Thoracic aorta endothelial cell (primary cell): ENCODE measurements at places on chromosomes 5 and 9. TPM values are rescaled to one million over a fixed set of nuclear protein-coding genes. Genes with fewer than 3 reads are reported as not detected.

The MLANA gene
- total RNA-seq: not detected in 2 replicates

The RUSC2 gene
- 18.9 and 34.7 TPM in 2 replicates for total RNA-seq

The TSSK1B gene
- under 0.01 TPM in 1 of 2 replicates, not detected in the other for total RNA-seq

The CDKN2B-AS1 gene
- 1.2 and 1.4 TPM in 2 replicates for total RNA-seq

The GKAP1 gene
- 1.9 and 5.4 TPM in 2 replicates for total RNA-seq

The FLT4 gene
- 1.3 and 1.9 TPM in 2 replicates for total RNA-seq

The CDH9 gene
- total RNA-seq: not detected in 2 replicates

The S100Z gene
- not detected in 2 replicates for total RNA-seq

The SHROOM1 gene
- 5.3 and 8.5 TPM in 2 replicates for total RNA-seq

The ARAP3 gene
- total RNA-seq: 55.6 and 71.6 TPM in 2 replicates

The SPRY4 gene
- total RNA-seq: 30.9 and 31.5 TPM in 2 replicates

The SPACA9 gene
- total RNA-seq: 2.0 TPM in 2 replicates

The MYMK gene
- total RNA-seq: not detected in 2 replicates

The OR1Q1 gene
- total RNA-seq: not detected in 2 replicates

The C5orf34 gene
- total RNA-seq: 8.2 and 10.6 TPM in 2 replicates

The PCA3 gene
- 2.0 and 2.2 TPM in 2 replicates for total RNA-seq

The PCDHA1 gene
- total RNA-seq: not detected in 2 replicates

The KIF4B gene
- total RNA-seq: 0.29 and 1.7 TPM in 2 replicates

The WDR38 gene
- total RNA-seq: not detected in 2 replicates

The ADGRD2 gene
- total RNA-seq: not detected in 2 replicates

The FOXD4L5 gene
- total RNA-seq: 0.07 TPM in 1 of 2 replicates, not detected in the other

The ANKS6 gene
- 20.6 and 20.9 TPM in 2 replicates for total RNA-seq

The NIPAL4 gene
- total RNA-seq: not detected in 2 replicates

The NR5A1 gene
- not detected in 2 replicates for total RNA-seq

The HARS1 gene
- 72.0 and 73.0 TPM in 2 replicates for total RNA-seq

The C5orf58 gene
- not detected in 2 replicates for total RNA-seq

The ROPN1L gene
- total RNA-seq: 0.53 and 1.9 TPM in 2 replicates

The TERT gene
- total RNA-seq: under 0.01 TPM in 1 of 2 replicates, not detected in the other

The TMC1 gene
- 2.2 and 3.2 TPM in 2 replicates for total RNA-seq

The SLC6A3 gene
- total RNA-seq: not detected in 2 replicates
